ENCODE measurements at places on chromosomes 16 and 17.

DNA sequence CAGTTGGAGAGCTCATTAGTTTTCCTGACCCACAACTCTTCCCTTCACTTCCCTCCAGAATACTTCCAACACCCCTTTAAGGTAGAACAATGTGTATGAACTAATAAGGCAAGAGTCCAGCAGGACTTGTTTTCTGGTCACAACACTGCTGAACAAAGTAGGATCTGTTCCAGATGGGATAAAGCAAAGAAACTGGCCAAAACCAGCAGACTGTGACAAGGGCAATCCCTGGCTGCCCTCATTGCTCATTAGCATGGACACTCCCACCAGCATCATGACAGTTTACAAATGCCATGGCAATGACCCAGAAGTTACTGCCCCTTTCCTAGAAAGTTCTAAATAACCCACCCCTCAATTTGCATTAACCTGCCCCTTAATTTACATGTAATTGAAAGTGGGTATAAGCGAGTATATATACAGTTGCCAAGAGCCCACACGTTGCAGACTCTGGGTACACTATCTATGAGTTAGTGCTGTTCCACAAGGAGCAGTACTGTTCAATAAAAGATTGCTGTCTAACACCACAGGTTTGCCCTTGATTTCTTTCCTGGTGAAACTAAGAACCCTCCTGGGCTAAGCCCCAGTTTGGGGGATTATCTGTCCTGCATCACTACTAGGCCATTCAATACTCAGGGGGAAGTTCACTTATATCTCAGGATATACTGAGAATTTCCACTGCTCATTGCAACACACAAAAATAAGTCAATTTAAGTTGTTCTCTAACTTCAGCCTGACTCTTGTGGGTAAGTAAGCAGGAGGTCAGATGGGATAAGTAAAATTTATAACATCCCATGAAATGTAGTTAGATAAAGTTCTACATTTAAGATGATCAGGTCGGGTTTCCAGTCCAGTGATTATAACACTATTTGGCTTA is 82.3 kb downstream of the SSH2 start:
- no peak for DNase-seq

DNA sequence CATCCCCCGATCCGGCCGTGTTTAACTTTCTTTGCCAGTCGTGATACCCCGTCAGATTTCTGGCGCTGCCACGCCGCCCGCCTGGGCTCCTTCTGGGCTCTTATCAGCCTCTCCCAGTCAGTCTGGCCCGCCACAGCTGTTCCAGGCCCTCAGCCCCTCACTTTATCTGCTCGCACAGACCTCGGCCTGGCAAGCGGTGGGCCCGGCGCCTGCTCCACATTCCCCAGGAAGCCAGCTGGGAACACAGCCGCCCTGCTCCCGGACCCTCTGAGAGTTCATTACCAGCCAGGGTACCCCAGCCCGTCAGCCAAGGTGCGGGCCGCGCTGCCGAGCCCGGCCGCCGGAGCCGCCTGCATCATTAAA is 157.5 kb downstream of the ZNF423 start:
- DNase-seq = no peak

DNA sequence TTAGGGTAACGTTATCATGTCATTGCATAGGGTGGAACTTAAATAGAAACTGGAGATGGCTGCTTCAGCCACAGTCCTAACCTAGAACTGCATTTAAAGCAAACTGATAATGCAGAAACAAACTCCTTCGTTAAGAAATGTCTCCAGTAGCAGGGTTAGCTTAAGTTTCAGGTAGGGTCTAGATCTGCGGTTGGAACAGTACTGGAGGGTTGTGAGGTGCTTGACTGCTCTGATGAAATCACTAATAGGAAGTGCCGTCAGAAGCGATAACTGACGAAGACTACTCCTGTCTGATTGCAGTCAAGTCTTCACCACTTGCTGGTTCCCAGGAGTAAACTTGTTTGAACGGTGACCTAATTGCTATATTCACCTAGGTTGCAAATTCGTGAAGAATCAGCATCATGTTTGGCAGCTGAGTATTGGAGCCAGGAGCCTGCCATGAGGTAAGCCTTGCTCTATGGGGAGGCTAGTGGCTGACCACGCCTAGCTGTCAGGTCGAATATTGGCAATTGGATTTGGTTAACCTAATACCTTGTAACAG is 24.5 kb downstream of the TRPV2 start:
- peak; percentile 35 for DNase-seq

DNA sequence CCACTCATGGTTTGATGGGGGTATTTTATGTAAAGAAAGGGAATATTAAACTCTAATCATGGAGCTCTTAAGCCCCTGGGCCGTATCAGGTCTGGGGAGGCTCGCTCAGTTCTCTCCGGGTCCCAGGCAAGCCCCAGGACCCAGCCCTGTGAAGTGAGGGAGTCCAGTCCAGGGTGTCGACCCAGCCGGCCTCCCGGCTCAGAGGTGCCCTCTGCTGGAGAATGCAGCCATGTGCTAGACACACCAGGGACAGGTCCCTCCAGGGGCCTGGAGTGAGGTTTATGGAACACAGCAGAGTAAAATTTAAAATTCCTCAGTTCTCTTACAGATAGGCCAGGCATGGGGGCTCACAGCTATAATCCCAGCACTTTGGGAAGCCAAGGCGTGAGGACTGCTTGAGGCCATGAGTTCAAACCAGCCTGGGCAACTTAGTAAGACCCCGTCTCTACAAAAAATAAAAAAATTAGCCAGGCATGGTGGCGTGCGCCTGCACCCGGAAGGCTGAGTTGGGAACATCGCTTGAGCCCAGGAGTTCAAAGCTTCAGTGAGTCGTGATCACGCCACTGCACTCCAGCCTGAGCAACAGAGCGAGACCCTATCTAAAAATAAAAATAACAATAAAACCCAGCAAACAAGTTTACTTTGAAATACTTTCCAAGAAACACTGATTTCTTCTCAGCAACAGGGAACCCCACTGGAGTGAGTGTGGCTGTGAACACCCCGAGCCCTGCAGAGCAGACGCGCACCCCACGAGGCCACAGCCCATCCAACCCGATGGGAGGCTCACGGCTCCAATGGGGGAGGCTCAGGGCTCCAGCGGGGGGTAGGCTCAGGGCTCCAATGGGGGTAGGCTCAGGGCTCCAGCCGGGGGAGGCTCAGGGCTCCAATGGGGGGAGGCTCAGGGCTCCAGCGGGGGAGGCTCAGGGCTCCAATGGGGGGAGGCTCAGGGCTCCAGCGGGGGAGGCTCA is 72.2 kb downstream of the ZNF778 start:
- peak; percentile 73 for DNase-seq

DNA sequence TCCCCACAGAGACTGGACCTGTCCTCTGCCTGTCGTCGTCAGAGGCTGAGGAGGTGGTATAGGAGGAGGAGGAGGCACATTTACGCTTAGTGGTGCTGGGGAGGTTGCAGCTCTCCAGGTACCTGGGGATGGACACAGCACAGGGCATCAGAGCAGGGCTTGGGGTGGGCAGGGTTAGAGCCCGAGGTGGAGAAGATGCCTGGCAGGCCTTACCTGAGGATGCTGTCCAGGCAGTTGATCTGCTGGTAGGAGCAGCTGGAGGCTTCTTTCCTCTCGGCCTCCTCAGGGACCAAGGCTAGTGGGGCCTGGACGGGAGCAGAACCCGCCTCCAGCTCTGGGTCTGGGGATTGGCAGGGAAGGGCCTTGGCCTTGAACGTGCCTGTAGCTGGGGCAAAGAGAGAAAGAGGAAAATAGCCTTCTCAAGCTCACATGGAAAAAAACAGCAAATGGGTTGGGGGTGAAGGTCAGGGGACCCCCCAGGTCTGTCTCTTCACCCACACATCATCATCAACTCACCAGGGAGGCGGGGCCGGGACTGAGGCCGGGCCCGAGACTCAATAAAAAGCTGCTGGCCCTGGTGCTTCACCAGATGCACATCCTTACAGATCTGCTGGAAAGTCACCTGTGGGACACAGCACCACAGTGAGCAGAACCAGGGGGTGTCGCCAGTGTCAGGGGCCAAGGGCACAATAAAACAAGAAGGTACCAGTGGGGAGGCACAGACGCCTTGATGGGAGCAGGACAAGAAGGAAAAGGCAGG is 5.6 kb downstream of the PER1 start:
- no peak for DNase-seq

DNA sequence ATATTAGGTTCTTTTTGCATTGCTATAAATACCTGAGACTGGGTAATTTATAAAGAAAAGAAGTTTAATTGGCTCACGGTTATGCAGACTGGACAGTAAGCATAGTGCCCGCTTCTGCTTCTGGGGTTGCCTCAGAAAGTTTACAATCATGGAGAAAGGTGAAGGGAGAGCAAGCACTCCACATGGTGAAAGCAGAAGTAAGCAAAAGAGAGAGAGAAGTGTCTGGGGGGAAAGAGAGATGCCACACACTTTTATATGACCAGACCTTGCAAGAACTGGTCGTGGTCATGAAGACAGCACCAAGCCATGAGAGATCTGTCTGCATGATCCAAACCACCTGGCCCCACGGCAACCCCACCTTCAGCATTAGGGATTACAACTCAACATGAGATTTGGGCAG is 45.4 kb downstream of the KCNJ16 start:
- DNase-seq = no peak

- DNase-seq = peak; percentile 5
Measured at GRCh38 chr17:76353004-76353598, 615 bp downstream of the PRPSAP1 start.

- DNase-seq = no peak
Measured at GRCh38 chr16:66471716-66472393, 44.8 kb downstream of the BEAN1 start.

- DNase-seq = peak; percentile 6
Measured at GRCh38 chr16:11743308-11744074, 834 bp upstream of the TXNDC11 start.

DNA sequence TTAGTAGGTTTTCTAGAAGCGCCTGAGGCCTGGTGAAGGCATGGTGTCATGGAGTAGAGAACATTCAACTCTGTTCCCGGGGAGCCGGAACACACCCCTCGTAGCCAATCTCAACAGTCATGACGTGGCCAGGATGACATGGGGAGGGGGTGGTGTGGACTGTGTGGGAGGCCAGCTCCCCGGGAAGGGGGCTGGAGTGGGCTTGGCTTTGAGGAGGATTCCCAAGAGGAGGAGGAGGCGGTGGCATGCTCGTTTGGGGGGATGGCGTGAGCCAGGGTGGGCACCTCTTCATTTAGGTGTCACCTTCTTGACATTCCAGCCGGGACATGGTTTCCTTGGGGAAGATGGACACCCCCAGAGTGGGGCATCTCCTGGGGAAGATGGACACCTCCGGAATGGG is 257.5 kb downstream of the SEC14L1 start:
- DNase-seq = no peak

- peak; percentile 43 for DNase-seq
Measured at GRCh38 chr16:3029491-3030221, 5.8 kb downstream of the THOC6 start.

GRCh38 chr16:82432261-82432660 is 194.5 kb upstream of the CDH13 start:
- DNase-seq = no peak

GRCh38 chr17:27608328-27609230 is 22.4 kb upstream of the LGALS9 start:
- no peak for DNase-seq

DNA sequence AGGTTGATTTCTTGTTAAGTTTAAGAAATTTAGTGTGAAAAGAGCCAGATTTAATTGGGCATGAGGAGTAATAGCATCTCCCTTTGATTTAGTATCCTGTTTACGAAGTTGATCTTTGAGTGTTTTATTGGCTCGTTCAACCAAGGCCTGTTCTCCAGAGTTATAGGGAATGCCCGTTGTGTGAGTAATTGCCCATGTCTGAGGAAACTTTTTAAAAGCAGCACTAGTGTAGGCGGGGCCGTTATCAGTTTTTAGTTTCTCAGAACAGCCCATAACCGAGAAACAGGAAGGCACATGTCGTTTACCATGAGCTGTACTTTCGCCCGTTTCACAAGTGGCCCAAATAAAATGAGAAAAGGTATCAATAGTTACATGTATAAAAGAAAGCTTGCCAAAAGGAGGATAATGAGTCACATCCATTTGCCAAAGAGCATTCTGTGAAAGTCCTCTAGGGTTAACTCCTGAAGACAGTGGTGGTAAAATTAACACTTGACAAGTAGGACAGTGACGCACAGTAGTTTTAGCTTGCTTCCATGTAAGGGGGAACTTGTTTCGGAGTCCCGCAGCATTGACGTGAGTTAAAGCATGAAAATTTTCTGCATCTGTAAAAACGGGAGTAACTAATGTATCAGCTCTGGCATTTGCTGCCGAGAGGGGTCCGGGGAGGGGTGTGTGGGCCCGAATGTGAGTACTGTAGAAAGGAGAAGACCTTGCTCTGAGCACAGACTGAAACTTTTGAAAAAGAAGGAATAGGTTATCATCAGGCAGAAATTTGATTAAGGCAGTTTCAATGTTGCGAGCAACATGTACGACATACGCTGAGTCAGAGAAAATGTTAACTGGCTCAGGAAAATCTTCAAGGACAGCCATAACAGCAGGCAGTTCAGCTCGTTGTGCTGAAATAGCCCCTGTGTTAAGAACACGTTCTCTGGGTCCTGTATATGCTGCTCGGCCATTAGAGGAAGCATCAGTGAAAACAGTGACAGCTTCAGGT is 18.5 kb upstream of the KCTD5 start:
- DNase-seq = peak; percentile 63

GRCh38 chr17:82893779-82894178 is 54.0 kb upstream of the ZNF750 start:
- DNase-seq = no peak

DNA sequence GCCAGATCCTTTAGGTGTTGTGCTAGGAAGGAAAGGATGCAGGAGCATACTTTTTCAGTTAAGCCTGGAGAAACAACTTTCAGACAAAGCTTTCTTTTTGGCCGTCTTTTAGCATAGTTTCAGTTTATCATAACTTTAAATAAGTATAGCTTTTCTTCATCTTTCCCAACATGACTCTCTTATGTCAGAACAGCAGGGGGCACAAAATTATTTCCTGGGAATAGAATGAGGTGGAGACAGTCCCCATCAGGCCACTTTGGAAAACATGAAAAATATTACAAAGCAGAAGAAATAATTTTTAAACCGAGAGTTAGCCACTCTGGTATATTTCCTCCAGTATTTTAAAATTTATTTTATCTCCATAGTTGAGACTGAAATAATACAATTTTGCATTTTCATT is 387.6 kb downstream of the HAPSTR1 start:
- no peak for DNase-seq

DNA sequence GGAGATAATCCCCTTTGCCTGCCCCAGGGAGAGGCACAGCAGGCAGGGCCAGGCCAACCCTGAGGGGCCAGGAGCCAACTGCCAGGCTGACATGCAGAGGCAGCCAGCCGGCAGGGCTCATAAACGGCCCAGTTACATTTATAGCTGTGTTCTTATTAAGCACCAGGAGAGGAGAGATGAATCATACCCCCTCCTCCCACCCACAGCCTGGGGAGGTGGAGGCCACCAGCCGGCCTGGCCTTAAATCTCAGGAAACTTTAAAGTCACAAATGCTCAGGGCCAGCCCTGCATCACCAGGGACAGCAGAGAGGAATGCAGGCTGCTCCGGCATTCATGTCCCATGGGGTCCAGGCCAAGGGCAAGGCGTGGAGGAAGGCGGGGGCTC is 177.2 kb downstream of the TMEM132E start:
- DNase-seq = no peak
